ENCODE measurements at places on chromosomes 5 and 9.

- no peak for DNase-seq
Measured at GRCh38 chr9:137372693-137373610, 50.0 kb downstream of the EXD3 start.

DNA sequence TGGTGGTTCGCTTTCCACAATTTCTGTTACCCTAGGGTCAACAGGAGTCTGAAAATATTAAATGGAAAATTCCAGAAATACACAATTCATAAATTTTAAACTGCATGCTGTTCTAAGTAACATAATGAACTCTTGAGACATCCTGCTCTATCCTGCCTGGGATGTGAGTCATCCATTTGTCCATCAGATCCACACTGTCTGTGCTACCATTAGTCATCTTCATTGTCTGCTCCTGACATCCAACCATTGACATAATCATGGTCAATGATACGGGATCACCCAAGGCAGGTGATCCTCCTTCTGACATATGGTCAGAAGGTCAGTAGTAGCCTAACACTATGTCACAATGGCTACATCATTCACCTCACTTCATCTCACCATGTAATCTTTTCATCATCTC lies 276.7 kb upstream of the KIF2A start:
- DNase-seq, result no peak

- no peak for DNase-seq
Measured at GRCh38 chr5:7897014-7897600, 28.2 kb downstream of the MTRR start.

DNA sequence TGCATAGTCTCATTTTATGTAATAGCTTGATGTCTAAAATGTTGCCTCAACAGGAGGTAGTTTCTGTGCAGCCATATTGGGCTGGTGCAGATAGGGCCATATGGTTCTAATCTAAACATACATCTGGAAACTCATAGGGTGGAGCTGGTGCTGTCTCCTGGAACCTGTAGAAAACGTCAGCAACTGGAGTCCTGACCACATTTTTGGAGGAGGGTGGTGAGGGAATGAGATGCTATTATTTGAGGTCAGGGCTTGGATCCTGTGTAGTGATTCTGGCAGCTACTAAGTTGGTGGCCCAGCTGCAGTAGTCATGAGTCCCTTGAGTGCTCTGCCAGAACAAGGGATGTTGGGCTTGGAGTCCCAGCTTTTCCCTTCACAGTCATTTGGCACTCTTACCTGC lies 14.1 kb downstream of the MAN2A1 start:
- no peak for DNase-seq

DNA sequence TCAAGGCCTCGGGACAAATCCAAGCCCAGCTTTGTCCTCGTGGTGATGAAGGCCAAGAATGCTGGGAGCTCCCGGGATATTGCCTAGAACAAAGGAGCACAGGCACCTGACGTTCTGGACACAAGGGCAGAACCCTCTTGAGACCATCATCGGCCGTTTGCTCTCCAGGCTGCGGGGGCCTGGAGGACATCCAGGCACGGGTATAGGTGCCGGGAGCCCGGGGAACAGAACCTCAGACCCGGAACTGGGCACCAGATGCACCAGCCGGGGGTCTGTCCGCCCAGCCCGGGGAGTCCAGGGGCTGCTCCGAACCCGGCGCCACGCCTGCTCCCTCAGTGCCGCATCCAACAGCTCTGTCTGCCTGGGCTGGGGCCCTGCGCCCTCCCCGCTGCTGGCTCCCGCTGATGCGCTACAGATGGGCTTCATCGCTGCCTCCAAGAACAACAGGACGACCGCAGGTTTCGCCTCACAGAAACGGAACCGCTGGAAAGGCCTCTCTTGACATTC lies 88.0 kb downstream of the ADAMTS2 start:
- DNase-seq, result no peak

- DNase-seq, result no peak
Measured at GRCh38 chr5:139341187-139341688, 416 bp upstream of the PAIP2 start.

DNA sequence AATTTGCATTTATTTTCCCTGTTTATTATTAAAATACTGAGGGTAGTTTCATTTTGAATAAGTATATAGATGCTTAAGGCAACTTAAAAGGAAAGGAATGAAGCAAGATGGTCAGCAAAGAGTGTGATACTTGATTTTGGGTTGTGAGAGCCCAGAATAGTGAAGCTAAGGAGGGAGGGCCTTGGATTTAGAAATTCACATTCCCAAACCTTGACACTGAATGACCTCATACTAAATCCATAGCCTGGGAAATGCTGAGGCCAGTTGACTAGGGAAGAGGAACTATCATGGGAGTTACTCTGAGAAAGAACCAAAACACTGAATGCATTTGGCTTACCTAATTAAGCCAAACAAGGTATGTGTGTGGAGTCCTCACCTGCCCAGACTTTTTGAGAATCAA lies 292.5 kb downstream of the SPATA31D1 start:
- no peak for DNase-seq

- no peak for DNase-seq
Measured at GRCh38 chr9:124810663-124811355, 33.9 kb downstream of the OLFML2A start.

All from substantia nigra (tissue), 51 donors.